ENCODE measurements at places on chromosomes 16 and 17. TPM values are rescaled to one million over a fixed set of nuclear protein-coding genes. Genes with fewer than 3 reads are reported as not detected.

DNA sequence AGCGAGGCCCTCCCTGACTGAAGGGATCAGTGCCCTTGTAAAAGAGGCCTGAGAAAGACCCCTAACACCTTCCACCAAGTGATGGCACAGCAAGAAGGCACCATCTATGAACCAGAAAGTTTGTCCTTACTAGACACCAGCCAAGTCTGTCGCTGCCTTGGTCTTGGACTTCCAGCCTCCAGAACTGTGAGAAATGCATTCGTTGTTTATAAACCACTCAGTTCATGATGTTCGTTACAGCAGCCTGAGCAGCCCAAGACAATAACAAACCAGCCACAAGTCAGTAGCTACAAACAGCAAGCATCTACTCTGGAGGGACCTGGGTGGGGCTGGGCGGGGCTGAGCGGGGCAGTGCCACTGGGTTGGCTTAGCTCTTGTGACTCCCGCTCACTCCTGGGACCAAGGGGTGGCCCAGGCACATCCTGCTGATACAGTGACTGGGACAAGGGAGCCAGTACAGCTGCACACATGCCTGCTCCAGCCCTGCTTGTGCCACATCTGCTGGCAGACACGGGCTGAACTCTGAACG lies 234.9 kb downstream of the IRF8 start:
- H3K4me1 ChIP-seq: no peaks in the 10 kb centered on the region
- no peak overlapping the region for H3K4me3 ChIP-seq
- H3K27me3 ChIP-seq: no peaks in the 10 kb centered on the region
- DNase-seq: no peak
- no peaks in the 10 kb centered on the region for H3K36me3 ChIP-seq
- H3K27ac ChIP-seq: no peak overlapping the region

DNA sequence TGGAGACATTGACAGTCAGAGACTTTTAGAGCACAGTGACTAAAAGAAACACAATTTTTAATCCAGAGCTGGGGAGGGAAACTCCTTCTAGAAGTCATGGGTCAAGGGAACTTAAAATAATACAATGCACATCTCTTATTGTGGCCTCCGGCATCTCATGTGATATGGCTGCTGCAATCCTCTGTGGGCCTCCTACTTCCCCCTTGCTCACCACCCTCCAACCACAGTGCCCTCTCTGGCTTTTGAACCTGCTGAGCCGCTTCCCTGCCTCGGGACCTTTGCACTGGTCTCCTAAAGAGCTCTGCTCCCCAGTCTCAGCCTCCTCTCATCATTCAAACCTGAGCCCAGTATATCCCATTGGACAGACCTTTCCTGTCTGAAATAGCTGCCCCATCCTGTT lies 47.6 kb downstream of the HS3ST2 start:
- H3K4me1 ChIP-seq: no peaks in the 10 kb centered on the region
- no peaks in the 10 kb centered on the region for H3K36me3 ChIP-seq
- no peak overlapping the region for H3K4me3 ChIP-seq

DNA sequence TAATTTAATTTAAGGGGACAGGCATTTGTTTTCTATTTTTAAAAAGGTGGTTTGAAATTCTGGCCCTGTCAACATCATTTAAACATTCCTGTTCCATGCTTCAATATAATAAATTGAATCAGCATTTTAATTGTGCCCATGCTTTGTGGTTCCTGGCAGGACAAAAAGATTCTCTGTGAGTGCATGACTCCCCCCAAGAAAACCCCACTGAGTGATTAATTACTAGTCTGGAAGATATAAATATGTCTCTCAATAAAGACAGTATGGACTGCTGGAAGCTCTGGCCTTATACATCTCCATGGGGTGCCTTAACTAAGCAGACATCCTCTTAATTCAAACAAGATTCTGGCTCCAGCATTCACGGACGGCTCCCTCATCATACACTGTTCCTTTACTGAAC lies 95.0 kb upstream of the PSMD7 start:
- H3K36me3 ChIP-seq: no peaks in the 10 kb centered on the region
- DNase-seq: no peak
- peaks cover 6% of the 10 kb centered on the region for H3K4me1 ChIP-seq
- H3K4me3 ChIP-seq: no peak overlapping the region
- no peak overlapping the region for H3K27ac ChIP-seq

EXOC3L1 gene
- 2.5 TPM for total RNA-seq

DNA sequence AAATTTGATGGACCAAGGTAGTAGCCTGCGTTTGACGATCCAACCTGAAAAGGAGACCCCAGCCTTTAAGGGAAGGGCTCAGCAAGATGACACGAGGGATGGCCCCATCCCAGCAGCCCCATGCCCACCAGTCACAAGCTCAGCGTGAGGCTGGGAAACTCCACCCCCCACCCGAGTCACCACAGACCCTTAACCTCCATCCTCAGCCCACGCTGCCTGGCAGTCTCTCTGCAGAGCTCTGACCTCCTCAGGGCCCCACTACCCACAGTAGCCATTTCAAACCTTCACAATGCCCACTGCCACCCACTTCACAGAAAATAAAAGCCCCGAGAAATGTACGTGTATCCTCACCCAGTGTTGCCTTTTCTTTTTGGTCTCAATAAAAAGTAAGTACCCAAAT lies 18.7 kb downstream of the USP36 start:
- H3K27me3 ChIP-seq: no peaks in the 10 kb centered on the region
- no peak for DNase-seq
- no peaks in the 10 kb centered on the region for H3K4me1 ChIP-seq
- H3K27ac ChIP-seq: peak overlapping the region; percentile 65

Measured in vagina (tissue), 2 donors.